Stimulated activated CD4-positive, alpha-beta T cell treated with anti-CD3 and anti-CD28 coated beads, Interleukin-1b, Interleukin-23, amount 100 ng/mL, for 4 hours (primary cell): ENCODE measurements at places on chromosomes 7 and 10.

DNA sequence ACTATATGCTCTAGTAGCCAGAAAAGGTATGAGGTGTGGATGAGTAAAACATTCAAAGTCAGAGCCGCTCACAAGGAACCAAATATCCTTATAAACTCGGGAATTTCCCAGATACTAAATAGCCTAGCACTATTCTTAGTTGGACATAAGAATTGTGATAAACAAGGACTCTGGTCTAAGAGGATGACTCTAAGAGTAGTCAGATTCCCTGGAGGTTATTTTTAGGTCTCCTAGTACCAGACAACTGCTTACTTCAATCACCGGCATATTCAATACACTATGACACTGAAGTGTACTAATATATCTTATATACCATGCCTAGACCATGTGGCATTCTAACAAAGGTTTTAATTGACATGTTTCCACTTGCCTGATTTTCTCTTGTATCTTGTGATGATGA lies 56.5 kb downstream of the LMBR1 start:
- no peak for DNase-seq

DNA sequence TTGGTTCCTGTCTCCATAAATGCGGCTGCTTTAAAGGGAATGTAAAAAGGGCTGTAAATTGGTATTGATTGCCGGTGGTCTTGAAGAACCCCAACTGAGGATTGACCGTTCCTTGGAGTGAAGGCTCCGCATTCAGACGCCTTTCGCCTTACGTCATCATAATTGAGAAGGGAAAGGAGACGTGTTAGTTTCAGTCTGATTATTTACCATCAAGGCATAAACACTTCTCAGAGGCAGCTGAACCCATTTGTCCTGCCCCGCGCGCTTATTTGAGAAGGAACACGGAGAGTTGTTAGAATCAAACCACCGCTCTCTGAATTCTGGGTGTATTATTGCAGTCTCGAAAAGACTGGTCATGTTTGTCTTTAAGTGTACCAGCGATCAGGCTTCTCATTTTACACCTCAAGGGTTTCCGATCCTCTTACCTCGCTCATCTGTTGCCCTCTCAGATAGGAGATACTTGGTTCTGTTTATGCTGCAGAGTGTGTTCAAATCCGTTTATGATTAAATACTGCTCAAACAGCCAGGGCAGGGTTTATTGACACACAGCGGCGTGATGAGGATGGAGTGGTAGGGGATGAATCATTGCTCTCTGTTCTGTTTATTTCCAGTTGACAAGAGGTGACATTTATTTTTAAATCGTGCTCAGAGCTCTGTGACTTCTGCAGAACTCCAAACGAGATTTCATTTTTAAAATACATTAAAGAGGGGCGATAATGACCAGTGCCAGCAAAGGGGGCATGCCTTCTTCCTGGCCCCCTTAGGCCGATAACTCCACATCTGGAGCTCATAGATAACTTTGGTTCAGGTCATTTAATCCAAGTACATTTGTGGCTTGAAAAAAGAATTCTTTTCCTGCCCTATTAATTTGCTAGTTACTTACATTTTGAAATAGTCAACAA lies 30.4 kb downstream of the FOXK1 start:
- no peak for DNase-seq

- DNase-seq, result no peak
These were observed 26.3 kb upstream of the PWWP2B start for GRCh38 chr10:132370426-132371340.

DNA sequence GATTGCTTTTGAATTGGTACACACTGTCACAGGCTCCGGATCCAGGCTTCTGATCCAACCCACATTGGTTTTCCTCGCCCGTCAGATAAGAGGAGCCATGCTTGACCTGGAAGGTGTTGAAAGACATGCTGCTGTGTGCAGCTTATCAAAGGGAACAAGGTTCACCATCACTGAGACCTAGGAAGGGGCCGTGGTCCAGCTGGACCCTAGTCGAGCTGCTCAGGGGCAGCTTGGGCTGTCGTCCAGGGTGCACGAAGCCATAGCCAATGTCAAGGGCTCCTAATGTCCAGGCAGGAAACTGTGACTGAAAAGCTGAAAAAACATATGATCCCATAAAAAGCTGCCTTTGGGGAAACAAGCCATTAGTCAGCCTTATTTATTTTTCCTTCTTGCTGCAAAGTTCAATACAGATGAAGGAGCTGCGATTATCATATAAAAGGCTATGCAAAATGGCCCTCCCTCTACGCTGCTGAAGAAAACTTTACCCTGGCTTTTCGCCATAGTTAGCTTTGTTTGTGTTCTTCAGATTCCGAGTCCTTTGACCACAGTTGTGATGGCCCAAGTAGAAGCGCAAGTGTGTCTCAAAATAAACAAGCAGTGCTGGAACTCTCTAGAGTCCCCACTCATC lies 118.0 kb downstream of the CREB5 start:
- no peak for DNase-seq

DNA sequence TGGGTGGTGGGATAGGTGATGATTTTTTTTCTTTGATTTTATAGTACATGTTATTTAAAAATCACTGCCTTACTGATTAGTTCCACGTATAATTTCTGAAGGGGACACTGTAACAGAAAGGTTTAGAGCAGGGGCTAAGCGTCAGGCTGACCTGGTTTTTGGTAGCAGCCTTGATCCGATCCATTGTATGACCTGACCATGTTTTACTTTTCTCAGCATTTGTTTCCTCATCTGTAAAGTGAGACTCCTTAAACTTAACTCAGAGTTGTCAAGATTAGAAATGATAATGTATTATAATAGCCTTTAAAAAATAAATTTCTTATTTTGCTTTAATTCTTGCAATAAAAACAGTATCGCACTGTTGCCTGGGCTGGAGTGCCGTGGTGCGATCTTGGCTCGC lies 23.6 kb downstream of the INPP5F start:
- DNase-seq, result no peak

GRCh38 chr7:67105377-67105776 lies 108.7 kb downstream of the TYW1 start:
- no peak for DNase-seq

- no peak for DNase-seq
These were observed 75.0 kb upstream of the MKX start for GRCh38 chr10:27820637-27821036.
